ENCODE measurements at places on chromosomes 3 and 15.

DNA sequence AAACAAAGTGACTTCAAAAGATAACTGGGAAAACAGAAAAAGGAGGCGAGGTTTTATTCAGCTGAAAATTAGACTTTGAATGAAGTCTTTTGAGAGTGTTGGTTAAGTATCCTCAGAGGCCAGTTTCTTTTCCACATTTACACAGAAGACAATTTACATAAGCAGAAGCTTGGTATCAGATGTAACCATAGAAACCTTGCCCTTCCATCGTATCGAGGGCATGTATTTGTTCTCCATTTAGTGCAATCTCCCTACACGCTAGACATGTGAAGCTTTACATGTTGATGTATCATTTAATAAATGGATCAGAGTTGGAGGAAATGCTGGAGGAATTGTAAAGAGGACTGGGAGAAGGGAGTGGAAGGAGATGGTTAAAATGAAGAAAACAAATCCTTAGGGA is 161.0 kb upstream of the CRBN start:
- DNase-seq = no peak

GRCh38 chr3:119219069-119219468 is 21.6 kb downstream of the B4GALT4 start:
- no peak for DNase-seq

DNA sequence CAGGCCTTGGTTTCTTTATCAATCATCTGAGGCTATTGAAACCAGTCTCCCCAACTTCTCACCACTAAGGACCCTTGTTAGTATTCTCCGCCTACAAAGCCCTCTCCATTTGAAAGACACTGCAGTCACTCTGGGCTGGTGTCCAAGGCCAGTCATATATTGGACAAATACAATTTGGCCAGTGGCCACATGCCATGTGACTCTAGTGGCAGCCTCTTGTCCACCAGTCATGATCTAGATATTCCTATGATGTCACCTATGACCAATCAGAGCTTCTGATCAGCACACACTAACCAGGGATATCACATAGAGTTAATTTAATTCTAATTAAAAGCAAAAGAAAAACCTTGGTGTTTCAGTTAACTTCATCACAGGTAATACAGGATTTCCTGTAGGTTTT is 68.2 kb downstream of the RAB11A start:
- DNase-seq = no peak

- DNase-seq = no peak
These were observed 391.5 kb downstream of the RAP2B start for GRCh38 chr3:153553605-153553945.

- no peak for DNase-seq
These were observed 96.5 kb downstream of the LIPC start for GRCh38 chr15:58528188-58528870.

DNA sequence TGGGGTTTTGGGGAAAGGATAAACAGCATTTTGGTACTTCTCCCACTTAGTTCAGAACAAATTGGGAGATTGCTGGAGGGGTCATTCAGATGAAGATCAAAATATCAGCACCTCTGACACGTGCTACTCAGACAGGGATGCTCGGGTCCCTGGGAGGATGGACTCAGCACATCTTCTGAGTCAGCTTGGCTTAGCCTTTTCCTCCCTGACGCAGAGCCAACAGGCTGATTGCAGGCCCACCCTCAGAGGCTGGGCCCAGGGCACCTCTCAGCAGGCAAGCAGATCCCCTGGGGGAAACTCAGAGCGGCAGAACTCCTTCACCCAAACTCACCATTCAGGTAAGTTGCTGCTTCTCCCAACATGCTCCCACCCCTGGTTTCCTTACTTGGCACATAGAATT is 304.9 kb downstream of the TLE3 start:
- no peak for DNase-seq

GRCh38 chr15:88917760-88918159 is 4.6 kb upstream of the MFGE8 start:
- DNase-seq = no peak
